ENCODE measurements at places on chromosomes 2 and 18.

- DNase-seq, result no peak
These were observed 65.5 kb downstream of the MSTN start for GRCh38 chr2:189997016-189997415.

DNA sequence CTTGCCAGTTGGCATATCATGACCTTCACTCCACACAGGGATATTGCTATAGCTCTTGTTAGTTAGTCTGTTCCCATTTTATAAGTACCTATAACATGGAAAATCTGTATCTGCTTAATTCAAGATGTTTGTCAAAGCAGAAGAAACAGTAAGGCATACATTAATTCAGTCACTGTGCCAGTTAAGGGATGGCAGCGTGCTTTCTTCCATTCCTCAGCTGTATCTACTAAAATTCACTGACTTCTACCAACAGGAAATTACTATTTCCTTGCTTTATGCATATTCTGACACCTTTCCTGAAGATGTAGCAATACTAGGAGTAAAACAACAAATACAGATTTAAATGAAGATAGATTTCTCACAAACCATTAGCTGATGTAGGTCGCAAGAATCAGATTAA, 59.9 kb downstream of the RNF152 start:
- no peak for DNase-seq

DNA sequence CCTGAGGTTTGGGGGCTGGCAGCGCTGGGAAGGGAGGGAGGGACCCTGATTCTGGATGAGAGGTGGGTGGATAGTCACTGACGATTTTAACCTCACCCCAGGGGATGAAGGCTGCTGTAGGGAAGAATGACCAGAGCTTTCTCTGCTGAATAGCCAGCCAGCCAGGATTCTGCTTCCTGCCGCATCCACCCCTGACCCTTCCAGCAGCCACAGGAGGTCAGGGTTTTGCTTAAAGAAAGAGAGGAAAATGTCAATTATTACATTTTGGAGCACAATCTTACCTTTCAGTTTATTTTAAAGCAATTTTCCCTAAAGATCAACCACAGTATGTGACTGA, 217.7 kb downstream of the GBX2 start:
- DNase-seq, result no peak

DNA sequence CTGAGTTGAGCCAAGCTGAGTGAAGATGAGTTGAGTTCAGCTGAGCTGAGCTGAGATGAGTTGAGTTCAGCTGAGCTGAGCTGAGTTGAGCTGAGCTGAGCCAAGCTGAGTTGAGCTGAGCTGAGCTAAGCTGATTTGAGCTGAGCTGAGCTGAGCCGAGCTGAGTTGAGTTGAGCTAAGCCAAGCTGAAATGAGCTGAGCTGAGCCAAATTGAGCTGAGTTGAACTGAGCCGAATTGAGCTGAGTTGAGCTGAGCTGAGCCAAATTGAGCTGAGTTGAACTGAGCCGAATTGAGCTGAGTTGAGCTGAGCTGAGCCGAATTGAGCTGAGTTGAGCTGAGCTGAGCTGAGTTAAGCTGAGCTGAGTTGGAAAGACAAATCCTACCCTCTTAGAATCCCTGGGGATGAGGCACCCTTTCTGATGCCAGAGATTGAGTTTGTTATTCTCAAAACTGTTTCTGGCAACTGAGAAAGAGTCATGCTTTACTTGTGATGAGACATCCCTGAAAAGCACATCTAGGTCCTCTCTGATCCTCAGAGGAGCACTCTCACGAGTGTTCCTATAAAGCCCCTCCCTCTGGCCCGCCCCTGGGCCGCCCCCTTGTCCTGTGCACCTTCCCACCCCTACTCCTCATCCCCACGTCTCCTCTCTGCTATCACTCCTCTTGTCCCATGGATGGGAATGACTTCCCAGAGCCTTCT, 116.5 kb downstream of the MCFD2 start:
- no peak for DNase-seq

DNA sequence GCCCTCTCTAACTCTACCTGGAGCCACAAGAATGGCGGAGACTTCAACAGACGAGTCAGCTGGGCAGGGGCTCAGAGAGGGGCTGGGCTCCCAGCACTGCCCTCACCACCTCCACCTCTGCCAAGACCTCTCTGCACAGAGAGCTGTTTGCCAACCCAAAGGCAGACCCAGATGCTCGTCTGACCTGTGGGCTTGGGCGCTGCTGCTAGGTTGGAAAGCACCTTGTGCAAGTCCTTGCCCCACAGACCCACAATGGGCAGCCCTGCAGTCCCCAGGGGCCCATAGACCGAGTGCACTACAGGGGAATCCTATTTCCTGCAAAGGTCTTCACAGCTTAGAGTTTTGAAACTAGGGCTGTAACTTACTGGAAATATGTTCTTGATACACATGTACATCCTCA, 13.3 kb downstream of the ACKR3 start:
- DNase-seq, result no peak

- no peak for DNase-seq
These were observed 169.0 kb upstream of the COPS8 start for GRCh38 chr2:236916651-236917050.

- no peak for DNase-seq
These were observed 34.1 kb upstream of the LCLAT1 start for GRCh38 chr2:30412684-30413570.

DNA sequence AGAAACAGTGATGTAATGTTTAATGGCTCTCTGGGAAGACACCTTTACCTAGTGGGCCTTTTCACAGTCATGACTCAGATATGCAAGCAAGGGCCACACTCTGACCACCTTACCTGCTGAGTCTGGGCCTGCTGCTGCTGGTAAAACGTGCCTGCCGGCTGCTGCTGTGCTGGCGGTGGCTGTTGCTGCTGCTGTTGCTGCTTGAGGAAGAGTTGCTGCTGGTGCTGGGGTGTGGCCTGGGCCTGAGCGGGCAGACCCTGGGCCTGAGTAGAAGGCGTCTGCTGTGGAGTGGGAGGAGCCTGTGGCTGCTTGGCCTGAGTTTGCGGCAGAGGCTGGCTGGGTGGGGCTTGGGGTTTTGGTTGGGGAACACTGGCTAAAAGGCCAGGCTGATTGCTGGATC, 81.6 kb upstream of the NFU1 start:
- no peak for DNase-seq

DNA sequence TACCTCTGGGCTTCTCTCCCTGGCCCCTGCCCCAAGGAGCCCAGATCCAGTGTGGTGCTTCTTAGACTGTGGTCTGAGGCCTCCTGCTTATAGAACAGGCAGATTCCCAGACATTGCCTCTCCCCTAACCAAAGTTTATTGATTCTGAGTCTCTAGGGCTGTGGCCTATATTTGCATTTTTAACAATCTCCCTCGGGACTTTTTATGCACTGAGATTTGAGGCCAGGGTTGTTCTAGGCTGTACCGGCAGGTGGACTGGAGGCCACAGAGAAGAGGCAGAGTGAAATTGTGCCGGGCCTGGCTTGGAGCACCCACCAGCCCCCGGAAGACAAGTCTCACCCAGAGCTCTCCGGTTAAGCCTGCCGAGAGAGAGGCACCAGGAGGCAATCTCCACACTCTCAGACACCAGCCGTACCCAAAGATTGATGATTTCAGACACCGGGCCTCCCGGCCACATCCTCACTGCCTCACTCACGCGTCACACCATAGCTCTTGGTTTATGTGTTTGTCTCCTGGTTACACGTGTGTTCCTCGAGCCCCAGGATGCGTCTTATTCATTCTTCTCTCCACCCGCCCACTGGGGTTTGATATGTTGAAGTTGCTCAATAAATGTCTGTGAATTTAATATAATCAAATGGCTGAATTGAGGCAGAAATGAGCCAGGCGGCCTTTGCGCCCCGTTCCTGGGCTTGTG, 203.7 kb downstream of the KLHL29 start:
- DNase-seq, result no peak

DNA sequence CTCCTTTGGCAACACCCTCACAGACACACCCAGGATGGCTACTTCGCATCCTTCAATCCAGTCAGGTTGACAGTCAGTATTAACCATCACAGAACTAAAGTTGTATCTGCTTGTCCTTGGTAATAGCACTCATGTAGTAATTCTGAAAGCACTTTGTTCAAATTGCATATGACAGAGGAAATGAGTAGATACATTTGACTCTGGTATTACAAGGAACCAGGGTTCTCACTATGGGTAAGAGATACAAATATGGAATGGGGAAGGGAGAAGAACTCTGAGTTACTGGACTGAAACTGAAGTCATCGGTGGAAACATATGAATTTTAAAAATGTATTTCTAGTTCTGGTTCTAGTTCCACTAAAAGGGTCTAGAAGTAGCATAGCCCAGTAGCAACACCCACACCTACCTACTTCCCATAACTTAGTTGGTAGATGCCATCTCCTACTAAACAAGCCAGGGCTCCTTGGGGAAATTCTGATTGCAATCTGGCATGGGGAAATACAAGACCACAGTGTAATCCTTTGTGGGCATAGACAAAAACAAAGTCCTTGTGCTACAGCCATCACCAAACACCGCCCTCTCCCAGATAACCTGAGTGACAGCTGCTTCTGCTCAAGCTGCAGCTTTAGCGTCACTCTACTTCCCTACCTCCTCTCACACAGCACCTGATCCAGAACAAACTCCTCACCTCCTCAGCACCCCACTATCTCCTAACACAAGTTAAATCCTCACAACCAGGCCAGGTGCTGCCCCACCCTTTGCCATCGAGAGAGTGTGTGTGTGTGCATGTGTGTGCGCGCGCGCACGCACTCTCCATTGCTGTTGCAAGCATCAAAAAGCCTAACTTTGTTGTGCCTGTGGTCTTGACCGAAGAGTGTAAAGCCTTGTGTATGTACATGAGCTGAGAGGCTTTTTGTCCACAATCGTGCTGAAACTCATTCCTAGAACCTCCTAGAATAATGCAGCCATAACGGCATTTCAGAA, 31.4 kb upstream of the CD226 start:
- no peak for DNase-seq

DNA sequence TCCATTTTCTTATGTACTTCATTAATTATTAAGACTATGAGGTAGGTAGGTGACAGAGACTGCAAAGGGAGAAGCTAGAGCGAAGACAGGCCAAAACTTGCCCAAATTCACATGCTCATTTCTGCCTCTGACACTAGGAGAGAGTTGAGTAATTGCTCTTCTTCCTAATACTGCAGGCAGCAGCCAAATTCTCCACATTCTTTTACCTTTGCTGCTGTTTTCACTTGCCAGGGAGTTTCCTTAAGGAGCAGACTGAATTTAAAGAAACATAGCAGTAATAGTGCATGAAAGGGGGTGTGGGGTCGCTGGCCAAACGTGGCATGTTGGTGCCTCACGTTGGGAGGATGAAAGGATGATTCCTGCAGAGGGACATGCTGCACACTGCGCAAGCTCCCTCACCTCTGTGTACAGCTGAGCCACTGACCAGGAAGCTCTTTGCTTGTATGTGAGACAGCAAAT, 12.3 kb downstream of the CRIM1 start:
- no peak for DNase-seq

- no peak for DNase-seq
These were observed 15.8 kb downstream of the DSC1 start for GRCh38 chr18:31146809-31147208.

- DNase-seq, result no peak
These were observed 11.4 kb upstream of the SLC35F6 start for GRCh38 chr2:26752656-26753055.

- no peak for DNase-seq
These were observed 312.7 kb downstream of the TCF4 start for GRCh38 chr18:55275039-55275901.

- no peak for DNase-seq
These were observed 139.6 kb downstream of the SOCS6 start for GRCh38 chr18:70428439-70428838.

DNA sequence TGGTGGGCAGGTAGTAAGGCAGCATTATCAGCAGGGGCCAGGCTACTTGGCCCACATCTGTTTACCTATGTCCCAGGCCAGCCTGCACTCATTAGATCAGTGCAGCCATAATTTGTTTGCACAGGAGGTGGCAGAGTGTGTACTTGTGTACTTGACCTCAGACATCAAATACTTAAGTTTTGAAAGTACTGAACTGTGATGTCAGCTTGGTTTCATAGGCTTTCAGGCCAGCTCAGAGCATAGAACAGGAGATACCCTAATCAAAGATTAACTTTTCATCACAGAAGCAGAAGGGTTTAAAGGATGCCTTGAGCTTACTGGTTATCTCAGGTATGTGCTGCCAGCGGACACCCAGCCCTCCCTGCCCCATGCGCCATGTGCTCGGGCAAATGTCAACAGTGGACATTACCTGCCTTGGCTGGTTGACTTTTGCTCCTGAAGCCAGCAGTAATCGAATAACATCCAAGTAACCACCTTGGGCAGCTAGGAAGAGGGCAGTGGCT, 33.2 kb downstream of the ANKRD29 start:
- no peak for DNase-seq

- DNase-seq, result no peak
These were observed 150.7 kb downstream of the CTIF start for GRCh38 chr18:48689548-48689947.

DNA sequence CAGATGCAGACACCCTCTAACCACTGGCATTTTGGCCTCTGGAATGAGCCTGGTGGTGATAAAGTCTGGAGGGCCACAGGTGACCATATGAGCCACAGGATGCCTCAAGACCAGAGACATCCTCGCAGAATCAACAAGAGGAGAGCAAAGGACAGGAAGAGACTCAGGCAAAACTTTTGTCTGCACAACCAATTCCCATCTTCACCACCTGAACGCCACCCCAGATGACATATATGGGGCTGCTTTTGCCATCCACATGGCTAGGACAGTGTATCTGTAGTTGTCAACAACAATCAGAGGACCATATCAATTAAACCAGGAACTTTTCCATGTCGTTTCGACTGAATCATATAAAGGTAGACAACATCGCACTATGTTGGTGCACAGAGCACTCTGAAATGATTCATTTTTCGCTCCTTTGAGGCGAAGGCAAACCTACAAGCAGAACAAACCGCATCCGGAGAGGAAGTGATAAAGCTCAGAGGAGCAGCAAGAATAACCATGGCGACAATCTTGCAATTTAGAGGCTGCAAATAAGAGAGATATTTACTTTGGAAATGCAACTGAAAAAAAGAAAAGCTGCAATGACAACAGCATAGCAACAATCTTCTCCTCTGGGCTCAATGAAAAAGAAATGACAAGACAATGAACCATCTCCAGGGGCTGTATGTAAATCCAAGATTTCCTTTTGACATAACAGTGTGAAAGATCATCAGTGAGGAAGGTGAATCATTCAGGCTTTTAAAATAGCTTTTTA, 204.5 kb downstream of the ARL4C start:
- DNase-seq, result no peak

GRCh38 chr2:187091664-187092063, 242.7 kb upstream of the ZSWIM2 start:
- no peak for DNase-seq

DNA sequence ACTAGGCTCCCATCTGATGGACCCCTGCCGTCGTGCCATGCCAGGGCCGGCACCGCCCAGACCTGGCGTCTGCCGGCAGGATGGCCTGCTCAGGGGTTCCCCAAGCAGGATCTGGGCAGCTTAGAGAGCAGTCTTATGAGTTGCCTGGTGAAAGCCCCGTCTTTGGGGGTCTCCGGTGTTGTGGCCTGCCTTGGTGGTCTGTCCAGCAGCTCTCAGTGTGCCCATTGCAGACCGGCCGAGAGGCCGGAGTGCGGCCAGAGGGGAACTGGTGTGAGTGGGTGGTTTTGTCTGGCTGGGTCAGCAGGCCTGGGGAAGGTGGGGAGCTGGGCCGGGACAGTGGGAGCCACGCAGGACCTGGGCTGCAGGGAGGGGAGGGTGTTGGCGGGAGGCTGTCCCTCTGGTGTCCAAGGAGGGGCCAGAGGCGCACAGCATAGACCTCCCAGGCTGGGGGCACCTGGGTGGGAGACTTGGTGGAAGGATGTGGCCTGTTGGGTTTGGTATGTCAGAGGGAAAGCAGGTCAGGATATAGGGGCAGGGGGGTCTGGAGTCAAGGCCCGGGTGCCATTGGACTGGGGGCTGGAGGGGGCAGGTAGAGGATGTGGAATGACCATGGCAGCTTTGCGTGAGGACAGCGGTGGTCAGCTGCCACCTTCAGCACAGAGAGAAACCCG, 16.5 kb downstream of the GPC1 start:
- DNase-seq, result no peak

Data from activated naive CD8-positive, alpha-beta T cell treated with anti-CD3 and anti-CD28 coated beads, Interleukin-2, amount 50 U/mL, for 24 hours (primary cell).